GM23248 (cell line): ENCODE measurements at places on chromosomes 4 and X. TPM values are rescaled to one million over a fixed set of nuclear protein-coding genes. Genes with fewer than 3 reads are reported as not detected.
A peak's percentile ranks its signal among the peaks of the same experiment; 100 is the strongest.

- H3K36me3 ChIP-seq, result no peaks in the 10 kb centered on the region
- H3K27ac ChIP-seq, result no peak overlapping the region
- DNase-seq, result no peak
- no peaks in the 10 kb centered on the region for H3K4me1 ChIP-seq
- H3K4me3 ChIP-seq, result no peak overlapping the region
These were observed 175.3 kb downstream of the QDPR start for GRCh38 chr4:17336524-17336961.

- peak; percentile 54 for DNase-seq
- no peak overlapping the region for H3K4me3 ChIP-seq
- H3K4me1 ChIP-seq, result no peaks in the 10 kb centered on the region
- no peaks in the 10 kb centered on the region for H3K27me3 ChIP-seq
These were observed 9.3 kb downstream of the NOX1 start for GRCh38 chrX:100864657-100865391.

DNA sequence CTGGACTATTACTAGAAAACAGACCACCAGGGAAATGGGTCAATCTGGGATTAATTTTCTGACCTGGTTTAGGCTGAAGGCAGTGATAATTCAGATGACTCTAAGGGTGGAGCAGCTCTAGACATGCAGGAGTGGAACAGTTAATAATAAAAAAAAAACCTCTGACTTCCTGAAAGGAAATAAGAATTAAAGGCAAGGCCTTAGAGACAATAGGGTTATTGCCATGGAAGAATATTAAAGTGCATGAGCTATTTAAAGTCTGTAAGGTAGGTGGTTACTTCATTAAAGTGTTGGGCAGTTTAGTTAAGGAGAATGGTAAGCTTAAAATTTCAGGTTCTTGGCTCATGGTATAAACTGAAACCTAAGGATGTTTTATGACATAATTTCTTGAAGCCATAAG lies 14.6 kb upstream of the ADH5 start:
- H3K27ac ChIP-seq, result peak overlapping the region; percentile 14; the same call in 1 of the 2 replicates
- no peaks in the 10 kb centered on the region for H3K36me3 ChIP-seq
- DNase-seq, result no peak
- H3K4me1 ChIP-seq, result peaks cover 35% of the 10 kb centered on the region

DNA sequence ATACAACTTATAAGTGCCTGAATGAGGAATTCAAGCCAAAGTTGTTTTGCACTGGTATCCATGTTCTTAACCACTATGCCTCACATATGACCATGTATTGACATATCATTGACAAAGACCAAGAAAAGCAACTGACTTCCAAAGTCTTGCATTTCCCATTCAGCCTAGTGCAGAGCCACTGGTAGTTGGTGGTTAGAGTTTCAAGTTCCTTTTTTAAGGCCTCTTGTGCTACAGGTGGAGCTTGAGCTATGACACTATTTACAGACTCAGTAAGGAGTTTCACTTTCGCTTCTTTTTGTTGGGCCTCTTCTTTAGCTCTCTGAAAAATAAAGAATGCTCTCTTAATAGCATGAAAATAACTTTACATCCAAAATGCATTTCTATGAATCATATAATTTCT lies 763.0 kb downstream of the DMD start:
- H3K4me1 ChIP-seq, result no peaks in the 10 kb centered on the region
- no peak overlapping the region for H3K4me3 ChIP-seq
- no peak for DNase-seq
- H3K36me3 ChIP-seq, result no peaks in the 10 kb centered on the region

- peak overlapping the region; percentile 49 for H3K27ac ChIP-seq
- peaks cover 7% of the 10 kb centered on the region; the same call in 1 of the 2 replicates for H3K4me1 ChIP-seq
- DNase-seq, result peak; percentile 79
- peak overlapping the region; percentile 54 for H3K4me3 ChIP-seq
- H3K27me3 ChIP-seq, result no peaks in the 10 kb centered on the region
These were observed 39.0 kb downstream of the STX18 start for GRCh38 chr4:4502694-4503311.

DNA sequence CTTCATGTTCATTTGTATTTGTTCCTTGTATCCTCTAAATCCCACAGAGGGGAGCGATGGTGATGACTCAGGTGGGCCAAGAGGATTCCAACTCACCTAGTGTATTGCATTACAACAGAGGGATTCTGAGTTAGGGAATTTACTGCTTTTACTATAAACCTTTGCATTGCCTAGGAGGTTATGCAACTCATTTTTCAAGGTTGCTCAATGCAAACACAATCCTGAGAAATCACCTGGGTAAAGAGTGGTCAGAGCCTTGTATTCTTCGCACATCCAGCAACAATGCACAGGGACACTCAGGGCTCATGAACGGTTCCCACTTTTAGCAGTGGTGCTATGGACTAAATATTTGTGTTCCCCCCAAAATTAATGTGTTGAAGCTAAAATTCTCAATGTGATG lies 28.6 kb upstream of the LSM6 start:
- no peaks in the 10 kb centered on the region for H3K4me1 ChIP-seq
- H3K27me3 ChIP-seq, result 0 out of 2 replicates have a peak, but pooled peaks cover 4% of the 10 kb centered on the region
- no peak overlapping the region for H3K27ac ChIP-seq
- no peak for DNase-seq
- H3K4me3 ChIP-seq, result no peak overlapping the region

GRCh38 chr4:100799761-100800539 lies 282.1 kb upstream of the EMCN start:
- H3K27me3 ChIP-seq, result no peaks in the 10 kb centered on the region
- peak; percentile 1 for DNase-seq
- no peaks in the 10 kb centered on the region for H3K36me3 ChIP-seq
- H3K4me3 ChIP-seq, result no peak overlapping the region

DNA sequence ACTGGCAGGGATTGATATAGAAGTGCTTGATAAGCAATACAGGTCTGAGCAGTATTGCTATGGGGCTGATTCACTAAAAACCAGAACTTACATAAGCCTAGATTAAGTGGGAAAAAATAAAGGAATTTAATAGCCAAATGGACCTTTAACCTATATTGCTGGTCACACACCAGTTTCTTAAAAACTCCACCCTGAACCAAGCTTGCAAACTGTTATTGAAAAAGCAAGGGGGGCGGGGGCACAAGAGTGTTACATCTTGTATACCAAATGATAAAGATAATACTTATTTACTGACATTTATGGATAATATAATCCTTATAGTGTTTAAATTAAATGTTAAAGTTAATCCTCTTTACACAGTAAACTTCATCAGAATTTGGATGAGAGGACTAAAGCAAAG lies 40.3 kb upstream of the PITX2 start:
- no peak overlapping the region for H3K4me3 ChIP-seq
- H3K4me1 ChIP-seq, result peaks cover 16% of the 10 kb centered on the region
- no peaks in the 10 kb centered on the region for H3K27me3 ChIP-seq
- H3K27ac ChIP-seq, result no peak overlapping the region
- DNase-seq, result no peak
- H3K36me3 ChIP-seq, result no peaks in the 10 kb centered on the region

DNA sequence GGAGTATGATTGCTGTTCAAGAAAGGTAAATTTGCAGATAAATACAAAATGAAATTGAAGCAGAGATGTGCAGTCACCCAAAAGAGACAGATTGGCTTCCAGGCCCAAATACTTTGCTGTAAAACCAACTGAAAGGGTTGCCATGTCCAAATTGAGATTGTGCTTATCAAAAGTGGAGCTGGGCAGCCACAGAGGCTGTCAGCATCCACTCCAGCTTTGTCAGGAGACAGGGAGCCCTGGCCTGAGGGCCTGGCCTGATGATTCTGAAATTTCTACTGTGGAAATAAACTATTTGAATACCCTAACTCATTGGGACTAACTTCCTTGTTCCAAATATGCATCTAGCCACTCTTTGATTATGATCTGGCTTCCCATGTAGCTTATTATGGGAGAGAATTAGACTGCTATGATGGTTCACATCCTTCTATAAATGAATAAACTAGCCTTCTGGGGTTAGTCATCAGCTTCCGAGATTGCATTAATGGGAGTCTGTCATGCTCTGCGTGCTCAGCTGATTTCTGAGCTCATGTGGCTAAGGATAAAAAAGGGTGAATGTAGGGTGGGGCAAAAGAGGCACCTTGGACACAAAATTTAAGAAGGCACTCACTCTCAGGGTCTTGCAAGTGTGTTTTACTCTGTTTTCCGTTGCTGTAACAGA lies 48.2 kb downstream of the SLC34A2 start:
- H3K36me3 ChIP-seq, result no peaks in the 10 kb centered on the region
- H3K4me3 ChIP-seq, result no peak overlapping the region
- H3K27me3 ChIP-seq, result no peaks in the 10 kb centered on the region
- peak; percentile 30 for DNase-seq
- H3K4me1 ChIP-seq, result no peaks in the 10 kb centered on the region

DNA sequence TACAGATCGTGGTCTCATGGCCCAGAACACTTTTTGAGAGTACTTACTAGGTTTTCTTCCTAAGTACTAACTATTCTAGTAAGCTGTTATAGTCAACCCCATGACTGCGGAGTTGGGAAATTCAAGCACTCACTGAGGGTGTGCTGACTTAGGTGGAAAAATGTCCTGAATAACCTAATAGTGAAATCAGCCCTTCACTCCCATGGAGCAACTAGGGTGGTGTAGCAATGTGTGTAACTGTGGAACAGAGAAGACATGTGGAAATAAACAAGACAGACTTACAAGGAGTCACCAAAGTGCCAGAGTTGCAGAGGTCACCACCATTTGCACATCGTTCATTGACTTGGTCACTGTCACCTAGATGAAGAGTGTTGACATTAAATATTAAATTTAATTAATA lies 12.1 kb upstream of the VSIG4 start:
- H3K27me3 ChIP-seq, result no peaks in the 10 kb centered on the region
- no peak overlapping the region for H3K27ac ChIP-seq
- no peaks in the 10 kb centered on the region for H3K36me3 ChIP-seq
- no peaks in the 10 kb centered on the region for H3K4me1 ChIP-seq
- no peak for DNase-seq

DNA sequence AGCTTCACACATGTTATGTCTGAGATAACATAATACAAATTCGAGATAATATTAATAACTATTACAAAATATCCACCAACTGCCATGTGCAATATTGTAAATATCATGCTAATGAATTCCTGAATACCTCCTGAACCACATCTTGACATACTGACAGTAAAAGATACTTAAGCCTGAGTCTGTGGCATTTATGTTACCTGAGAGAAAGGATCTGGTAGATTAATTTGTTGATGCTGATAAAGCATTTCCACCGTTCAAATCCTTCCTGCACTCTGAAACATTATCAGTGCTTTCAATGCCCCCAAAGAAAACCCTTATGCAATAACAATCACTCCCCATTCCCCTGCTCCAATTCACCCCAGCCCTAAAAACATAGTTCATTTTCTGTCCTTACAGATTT lies 38.8 kb upstream of the ADGRA3 start:
- no peak overlapping the region for H3K27ac ChIP-seq
- no peaks in the 10 kb centered on the region for H3K4me1 ChIP-seq
- H3K4me3 ChIP-seq, result no peak overlapping the region
- no peaks in the 10 kb centered on the region for H3K36me3 ChIP-seq
- H3K27me3 ChIP-seq, result no peaks in the 10 kb centered on the region

DNA sequence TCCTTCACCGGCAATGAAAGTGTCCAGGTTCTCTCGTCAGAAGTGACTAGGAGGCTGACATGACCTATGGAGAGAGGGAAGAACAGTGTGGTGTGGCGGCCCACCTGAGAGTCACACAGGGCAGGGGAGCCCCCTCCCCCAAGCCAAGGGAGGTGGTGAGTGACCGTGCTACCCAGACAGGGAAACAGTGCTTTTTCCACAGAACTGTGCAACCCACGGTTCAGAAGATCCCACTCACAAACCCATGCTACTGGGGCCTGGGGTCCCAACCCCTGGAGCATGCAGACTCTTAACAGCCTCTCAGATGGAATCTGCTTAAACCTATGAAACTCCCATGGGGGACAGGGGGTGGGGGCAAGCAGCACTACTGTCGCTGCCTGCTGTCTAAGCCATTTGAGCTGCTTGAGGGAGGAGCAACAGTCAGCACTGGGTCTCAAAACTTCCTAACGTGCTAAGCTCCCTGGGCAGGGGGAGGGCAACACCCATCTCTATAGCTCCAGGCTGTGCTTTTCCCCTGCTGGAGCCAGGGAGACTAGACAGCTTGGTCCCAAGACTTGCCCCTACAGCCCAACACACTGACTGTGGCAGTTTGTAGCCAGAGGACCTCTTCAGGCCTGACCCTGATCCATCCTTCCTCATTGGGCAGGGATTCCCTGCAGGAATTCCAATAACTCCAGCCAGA lies 850.4 kb upstream of the AADAT start:
- no peak overlapping the region for H3K27ac ChIP-seq
- no peak overlapping the region for H3K4me3 ChIP-seq
- no peaks in the 10 kb centered on the region for H3K27me3 ChIP-seq
- no peak for DNase-seq

DNA sequence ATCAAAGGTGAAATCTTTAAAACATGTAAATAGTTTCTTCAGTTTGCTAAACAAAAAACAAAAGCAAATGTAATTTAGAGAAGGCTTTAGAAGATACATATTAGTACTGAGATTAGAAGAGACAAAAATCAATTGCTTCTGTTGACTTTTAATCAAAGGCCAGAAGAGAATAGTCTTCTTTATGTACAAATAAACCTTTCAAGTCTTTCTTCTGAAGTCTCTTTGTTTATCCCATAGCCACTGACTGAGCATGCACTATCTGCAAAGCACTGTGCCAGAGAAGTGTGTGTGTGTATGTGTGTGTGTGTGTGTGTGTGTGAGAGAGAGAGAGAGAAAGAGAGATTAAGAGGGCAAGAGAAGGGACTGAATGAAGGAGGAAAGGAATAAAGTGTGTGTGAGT lies 198.4 kb downstream of the GLUD2 start:
- no peak overlapping the region for H3K4me3 ChIP-seq
- no peaks in the 10 kb centered on the region for H3K36me3 ChIP-seq
- no peaks in the 10 kb centered on the region for H3K27me3 ChIP-seq
- no peak overlapping the region for H3K27ac ChIP-seq

DNA sequence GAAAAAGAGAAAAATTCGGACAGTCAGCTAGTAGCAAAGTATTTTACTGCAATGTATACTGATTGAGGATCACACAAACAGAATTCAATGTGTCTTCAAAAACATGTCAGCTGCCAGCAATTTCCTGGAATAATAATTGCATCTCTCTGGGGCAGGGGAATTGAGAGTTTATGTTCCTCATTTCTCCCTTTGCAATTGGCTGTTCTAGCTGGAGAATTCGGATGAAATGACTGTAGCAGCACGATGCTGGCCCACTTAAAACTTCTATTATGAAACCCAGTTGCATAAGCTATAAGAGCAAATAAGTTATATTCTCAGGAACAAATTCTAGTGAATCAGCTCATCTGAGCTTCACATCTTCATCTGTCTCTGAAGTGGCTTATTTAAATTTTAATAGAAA lies 99.9 kb upstream of the CPEB2 start:
- no peaks in the 10 kb centered on the region for H3K27me3 ChIP-seq
- no peak overlapping the region for H3K4me3 ChIP-seq
- H3K27ac ChIP-seq, result no peak overlapping the region
- no peak for DNase-seq

DNA sequence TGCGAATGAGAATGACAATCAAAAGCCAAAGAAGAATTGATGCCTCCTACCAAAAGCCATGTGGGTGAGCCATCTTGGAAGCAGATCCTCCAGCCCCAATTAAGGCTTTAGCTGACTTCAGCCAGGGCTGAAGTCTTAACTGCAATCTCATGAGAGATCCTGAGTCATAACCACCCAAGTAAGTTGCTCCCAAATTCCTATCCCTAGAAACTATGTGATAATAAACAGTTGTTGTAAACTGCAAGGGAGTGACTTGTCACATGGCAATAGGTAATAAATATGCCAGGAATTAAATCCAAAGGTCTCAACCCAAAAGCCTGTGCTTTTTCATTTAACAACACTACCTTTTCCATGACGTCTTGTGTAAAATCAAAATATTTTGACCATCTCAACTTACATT lies 154.2 kb upstream of the TBL1X start:
- no peaks in the 10 kb centered on the region for H3K27me3 ChIP-seq
- no peaks in the 10 kb centered on the region for H3K36me3 ChIP-seq
- no peak overlapping the region for H3K4me3 ChIP-seq
- H3K27ac ChIP-seq, result peak overlapping the region; percentile 6; the same call in 1 of the 2 replicates
- peaks cover 6% of the 10 kb centered on the region; the same call in 1 of the 2 replicates for H3K4me1 ChIP-seq

PHOX2B gene
- not detected in 2 replicates for total RNA-seq

TRIM75 gene
- not detected in 2 replicates for total RNA-seq

SHROOM2 gene
- total RNA-seq, result 0.22 and 0.38 TPM in 2 replicates

RTL9 gene
- 0.13 and 0.97 TPM in 2 replicates for total RNA-seq

TRO gene
- 15.0 and 17.7 TPM in 2 replicates for total RNA-seq
